ENCODE measurements at places on chromosomes 7 and 10.

DNA sequence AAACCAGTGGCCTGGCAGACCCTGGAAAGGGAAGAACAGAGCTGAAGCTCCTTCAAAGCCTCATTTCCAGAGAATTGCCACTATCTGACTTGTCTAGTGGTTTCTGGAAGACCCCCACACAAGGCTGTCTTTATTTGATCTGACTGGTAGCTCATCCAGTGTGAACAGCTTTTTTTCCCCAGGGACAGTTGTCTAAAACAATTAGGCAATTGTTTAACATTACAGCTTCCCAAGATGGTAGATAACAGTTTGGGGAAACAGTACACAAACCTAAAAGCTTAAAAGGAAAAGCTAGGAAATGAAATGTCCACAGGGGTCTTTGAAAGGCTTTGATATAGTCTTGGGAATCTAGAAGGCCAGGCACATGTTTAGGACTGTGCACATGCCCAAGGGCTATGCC lies 203.4 kb upstream of the CTBP2 start:
- no peak for DNase-seq

- no peak for DNase-seq
These were observed 89.5 kb upstream of the CCNY start for GRCh38 chr10:35246770-35247343.

DNA sequence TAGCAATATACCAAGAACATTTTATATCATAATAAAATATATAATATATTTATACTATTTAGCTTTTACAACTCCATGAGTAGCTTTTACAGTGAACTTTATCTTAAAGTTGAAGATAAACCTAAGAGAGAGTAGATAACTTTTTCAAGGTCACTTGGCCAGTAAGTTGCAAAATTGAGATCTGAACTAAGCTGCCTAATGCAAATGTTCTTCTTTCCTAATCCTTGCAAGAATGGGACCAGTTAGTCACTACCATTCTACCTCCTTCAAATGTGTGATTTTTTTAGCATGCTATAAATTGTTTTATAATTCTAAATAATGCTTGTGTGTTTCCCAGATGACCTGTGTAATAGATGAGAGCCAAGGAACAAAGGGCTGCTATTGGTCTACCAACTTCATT lies 47.8 kb downstream of the CH25H start:
- DNase-seq: no peak

- DNase-seq: no peak
These were observed 675 bp downstream of the SLC4A2 start for GRCh38 chr7:151060113-151060415.

GRCh38 chr10:7046615-7047014 lies 364.2 kb downstream of the SFMBT2 start:
- no peak for DNase-seq

DNA sequence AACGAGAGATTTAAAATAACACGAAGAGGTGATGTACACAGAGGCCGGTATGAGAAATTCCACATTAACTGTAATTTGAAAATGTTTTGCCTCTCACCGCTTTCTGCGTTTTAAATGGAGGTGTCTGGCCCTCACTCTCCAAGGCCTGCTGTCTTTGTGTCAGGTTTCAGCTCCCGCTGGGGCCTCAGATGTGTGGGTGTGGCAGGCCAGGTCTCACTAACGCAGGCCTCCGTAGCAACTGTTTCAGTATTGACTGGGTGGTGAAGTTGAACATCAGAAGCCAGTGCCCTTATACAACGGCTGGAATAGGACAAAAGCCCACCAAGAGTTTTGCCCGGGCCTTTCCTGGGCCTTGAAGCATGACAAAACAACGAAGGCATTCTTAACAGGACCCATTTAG lies 303.1 kb downstream of the ADARB2 start:
- no peak for DNase-seq

DNA sequence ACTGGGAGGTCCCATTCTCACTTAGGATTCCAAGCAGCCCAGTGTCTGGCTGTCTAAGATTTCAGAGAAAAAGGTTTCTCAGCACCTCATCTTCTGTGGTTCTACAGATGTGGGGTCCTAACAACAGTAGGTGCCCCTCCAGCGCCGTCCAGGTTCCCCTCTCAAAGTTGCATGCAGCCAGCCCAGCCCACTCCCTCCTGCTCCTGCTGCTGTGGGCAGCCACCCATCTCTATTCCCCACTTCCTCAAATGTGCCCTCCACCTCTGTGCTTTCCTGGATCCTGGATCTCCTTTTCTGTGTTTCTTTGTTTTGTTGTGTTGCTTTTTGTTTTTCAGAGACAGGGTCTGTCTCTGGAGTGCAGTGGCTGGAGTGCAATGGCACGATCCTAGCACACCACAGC lies 13.3 kb upstream of the SLC18A3 start:
- DNase-seq: no peak

DNA sequence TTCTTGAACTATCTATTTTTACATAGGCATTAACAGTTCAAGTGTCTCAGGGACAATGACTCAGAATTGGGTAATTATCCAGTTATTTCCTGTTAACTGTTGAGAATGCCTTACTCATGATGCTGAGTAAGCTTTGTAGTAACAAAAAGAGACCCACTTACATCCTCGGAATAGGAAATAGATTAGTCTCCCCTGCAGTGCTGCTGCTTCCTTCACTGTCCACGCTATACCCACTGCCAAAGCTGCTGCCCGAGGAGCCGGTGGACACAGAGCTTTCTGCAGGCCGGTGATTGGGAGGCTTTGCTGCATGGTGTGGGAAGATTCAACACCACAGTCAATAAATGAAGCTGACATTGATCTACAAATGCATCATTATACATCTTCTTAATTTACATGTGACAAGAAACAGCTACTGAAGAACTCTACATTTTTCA lies 357.1 kb downstream of the PCLO start:
- DNase-seq: no peak

DNA sequence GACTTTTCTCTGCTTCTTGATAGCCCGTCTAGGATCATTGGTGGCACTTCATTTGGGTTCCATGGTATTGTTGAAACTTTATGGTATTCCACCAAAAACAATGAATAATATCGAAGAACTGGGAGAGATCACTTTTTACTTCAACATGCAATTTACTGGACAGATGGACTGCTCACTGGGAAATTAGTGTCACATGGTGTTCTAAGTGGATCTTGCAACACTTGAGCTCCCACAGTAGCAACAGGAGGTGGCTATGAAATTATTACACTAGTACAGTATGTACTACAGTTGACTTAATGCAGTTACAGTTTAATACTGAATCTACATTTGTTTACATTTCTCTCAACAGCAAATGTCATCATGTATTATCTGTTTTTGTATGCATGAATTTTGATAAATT lies 997.3 kb downstream of the REEP3 start:
- DNase-seq: no peak

GRCh38 chr7:98745722-98746318 lies 124.0 kb downstream of the TMEM130 start:
- DNase-seq: peak; percentile 48

GRCh38 chr7:29194206-29194593 lies 375 bp upstream of the CHN2 start:
- no peak for DNase-seq

- no peak for DNase-seq
These were observed 147.2 kb downstream of the MYOF start for GRCh38 chr10:93334901-93335327.

DNA sequence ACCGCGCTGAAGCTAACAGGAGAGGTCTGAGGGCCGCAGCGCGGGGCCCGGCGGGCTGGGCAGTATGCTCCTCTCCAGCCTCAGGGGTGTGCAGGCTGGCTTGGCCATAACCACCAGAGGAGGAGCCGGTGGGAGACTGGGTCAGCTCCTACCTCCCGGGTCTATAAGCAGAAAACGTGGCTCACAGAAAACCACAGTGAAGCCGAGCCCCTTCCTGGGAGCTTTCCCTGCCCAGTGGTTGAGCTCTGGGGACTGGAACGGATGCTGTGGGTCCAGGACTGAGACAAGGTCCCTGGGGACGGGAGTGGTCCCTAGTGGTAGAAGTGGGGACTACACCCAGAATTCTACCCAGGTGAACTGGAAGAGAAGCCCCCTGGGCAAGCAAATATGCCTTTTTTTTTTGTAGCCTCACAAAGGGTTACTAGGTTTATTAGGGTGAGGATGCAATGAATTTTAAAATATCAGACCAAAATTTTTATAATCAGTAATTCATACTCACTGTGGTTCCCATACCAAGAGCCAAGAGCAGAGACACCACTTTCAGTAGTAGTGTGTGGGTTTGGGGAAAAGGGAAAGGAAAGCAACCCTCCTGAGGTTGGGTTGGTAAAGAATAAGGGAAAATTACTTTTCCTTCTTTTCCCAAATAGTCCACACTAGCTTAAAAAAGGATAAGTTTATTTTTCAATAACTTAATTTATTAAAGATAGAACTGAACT lies 67.9 kb upstream of the PRKCQ start:
- DNase-seq: peak; percentile 43

DNA sequence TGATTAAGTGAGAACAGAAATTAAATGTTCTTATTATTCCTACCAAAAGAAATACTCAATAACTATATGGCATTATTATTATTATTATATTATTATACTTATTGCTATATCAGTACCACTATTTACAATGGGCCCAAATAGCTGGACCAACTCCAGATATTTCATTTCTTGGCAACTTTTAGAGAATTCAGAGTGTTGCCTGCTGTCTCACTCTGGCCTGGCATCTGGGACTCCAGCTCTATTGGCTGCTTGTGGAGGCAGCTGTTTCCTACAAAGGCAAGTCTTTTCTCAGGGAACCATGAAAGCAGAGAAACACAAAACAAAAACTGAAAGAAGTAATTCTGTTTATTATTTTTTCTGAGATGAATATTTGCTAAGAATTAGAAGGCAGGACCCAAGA lies 105.1 kb upstream of the SORCS1 start:
- no peak for DNase-seq

GRCh38 chr10:74337330-74338016 lies 186.5 kb downstream of the ADK start:
- DNase-seq: no peak

DNA sequence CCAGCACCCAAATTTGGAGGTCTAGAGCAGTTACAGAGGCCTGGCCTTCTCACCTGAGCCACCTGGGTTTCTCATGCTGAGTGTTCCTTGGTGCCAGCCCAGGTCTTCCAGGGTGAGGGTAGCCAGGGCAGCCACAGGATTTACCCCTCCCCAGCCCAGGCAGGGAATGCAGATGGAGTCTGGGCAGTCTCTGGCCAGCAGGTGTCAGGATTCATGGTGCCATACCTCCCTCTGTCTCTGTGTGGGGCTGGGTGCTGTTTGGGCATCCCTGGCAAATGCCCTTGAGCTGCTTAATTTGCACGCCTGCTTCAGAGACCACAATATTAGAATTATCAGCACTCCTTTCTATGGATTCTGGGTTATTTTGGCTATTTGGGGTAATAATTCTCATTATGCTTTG lies 246.7 kb downstream of the GFRA1 start:
- no peak for DNase-seq

- no peak for DNase-seq
These were observed 8.2 kb downstream of the ASB10 start for GRCh38 chr7:151178831-151179230.

- DNase-seq: no peak
These were observed 7.4 kb upstream of the PFKFB3 start for GRCh38 chr10:6195376-6195775.

- no peak for DNase-seq
These were observed 96.9 kb upstream of the GNAI1 start for GRCh38 chr7:80037689-80038088.

- peak; percentile 56 for DNase-seq
These were observed 151.8 kb downstream of the SFMBT2 start for GRCh38 chr10:7258948-7259523.

- no peak for DNase-seq
These were observed 263.0 kb upstream of the ETV1 start for GRCh38 chr7:14252458-14252857.

DNA sequence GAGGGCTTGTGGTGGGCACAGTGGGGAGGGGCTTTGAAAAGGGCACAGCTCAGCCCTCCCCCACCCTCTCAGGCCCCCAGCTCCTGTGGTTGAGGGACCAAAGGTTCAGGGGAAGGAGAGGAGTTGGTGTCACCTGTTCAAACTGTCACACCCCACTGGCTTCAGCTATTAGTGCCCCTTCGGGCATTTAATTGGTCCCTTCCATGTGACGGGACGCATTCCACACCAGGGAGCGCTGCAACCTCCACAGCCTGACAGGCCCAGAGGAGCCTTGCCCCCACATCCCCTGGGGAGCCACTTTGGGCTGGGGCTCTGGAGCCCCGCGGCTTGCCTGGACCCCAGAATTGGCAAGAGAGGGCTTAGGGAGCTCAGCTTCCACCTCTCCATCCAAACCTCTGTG lies 75.7 kb downstream of the C10orf105 start:
- DNase-seq: no peak

DNA sequence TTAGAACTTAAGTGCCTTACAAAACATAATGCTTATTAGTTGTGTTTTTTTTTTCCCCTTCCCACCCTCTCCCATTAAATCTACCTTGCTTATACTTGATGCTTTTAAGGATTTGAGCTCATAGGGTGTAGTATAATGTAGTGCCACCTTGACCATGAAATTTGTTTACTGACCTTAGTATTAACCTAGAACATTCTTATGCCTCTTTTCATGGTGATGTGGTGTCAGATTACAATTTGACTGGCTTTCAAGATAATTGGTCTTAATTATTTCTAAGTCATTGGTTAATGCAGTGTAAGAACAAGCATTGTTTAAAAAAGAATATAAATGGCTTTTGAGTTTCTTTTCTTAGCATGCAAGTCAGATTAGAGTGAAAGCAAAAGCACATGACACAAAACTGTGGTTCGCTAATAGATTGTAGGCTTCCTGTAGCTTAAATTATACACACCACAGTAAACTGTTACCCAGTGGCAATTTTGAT lies 61.8 kb downstream of the ADD3 start:
- no peak for DNase-seq

GRCh38 chr10:23606456-23606855 lies 167.6 kb downstream of the OTUD1 start:
- no peak for DNase-seq

DNA sequence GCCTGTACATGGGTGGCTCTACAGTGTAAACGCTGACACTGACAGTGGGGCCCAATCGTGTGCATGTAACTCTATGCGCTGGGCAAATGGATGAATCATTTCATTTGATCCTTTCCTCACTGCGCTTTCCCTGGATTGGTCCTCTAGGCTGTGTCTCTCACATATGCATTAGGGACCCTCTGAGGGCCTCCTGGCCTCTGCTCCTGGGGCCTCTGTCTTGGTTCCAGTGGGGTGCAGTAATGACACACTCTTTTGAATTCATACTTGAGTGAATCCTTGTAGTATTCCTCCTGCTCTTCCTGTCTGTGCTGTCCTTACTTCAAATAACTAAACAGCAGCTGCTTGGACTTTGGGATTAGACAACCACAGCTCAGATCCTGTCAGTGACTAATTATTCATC lies 176.5 kb upstream of the ADO start:
- no peak for DNase-seq

DNA sequence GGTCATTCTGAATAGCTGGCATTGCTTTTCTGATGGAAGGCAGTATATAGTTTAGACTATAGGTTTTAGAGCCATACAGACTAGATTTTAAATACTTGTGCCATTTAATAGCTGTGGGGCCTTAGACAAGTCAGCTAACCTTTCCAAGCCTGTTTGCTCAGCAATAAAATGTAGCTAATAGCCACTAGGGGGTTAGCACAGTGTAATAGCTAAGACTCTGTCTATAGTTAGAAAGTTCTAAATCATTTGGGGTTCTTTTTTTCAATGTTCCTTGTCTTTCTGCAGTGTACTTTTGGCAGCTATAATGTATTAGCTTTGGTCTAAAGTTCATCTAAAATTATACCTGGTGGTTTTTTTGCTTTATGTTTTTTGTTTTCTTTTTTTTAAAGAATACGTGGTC lies 7.5 kb upstream of the KIFBP start:
- no peak for DNase-seq

- DNase-seq: no peak
These were observed 427.2 kb upstream of the KLF6 start for GRCh38 chr10:4212111-4212630.

GRCh38 chr10:82883603-82884002 lies 1008.6 kb downstream of the NRG3 start:
- no peak for DNase-seq

All from stimulated activated CD8-positive, alpha-beta memory T cell treated with anti-CD3 and anti-CD28 coated beads, Interleukin-15, amount 100 ng/mL, for 48 hours (primary cell).